Trophoblast cell (in vitro differentiated cells and primary cell): ENCODE measurements at places on chromosomes 13 and 19.

- peaks cover 31% of the 10 kb centered on the region for H3K27me3 ChIP-seq
- no peak for DNase-seq
- no peak overlapping the region for H3K27ac ChIP-seq
- H3K36me3 ChIP-seq: no peaks in the 10 kb centered on the region
- H3K4me3 ChIP-seq: no peak overlapping the region
- peaks cover 8% of the 10 kb centered on the region for H3K4me1 ChIP-seq
Observed at GRCh38 chr19:50720921-50721381, 1.3 kb upstream of the SHANK1 start.

- no peak for DNase-seq
- no peaks in the 10 kb centered on the region for H3K36me3 ChIP-seq
- no peaks in the 10 kb centered on the region for H3K27me3 ChIP-seq
- no peaks in the 10 kb centered on the region for H3K4me1 ChIP-seq
- H3K27ac ChIP-seq: no peak overlapping the region
Observed at GRCh38 chr13:44930280-44930679, 59.0 kb downstream of the NUFIP1 start.

GRCh38 chr13:27170221-27170515, 1.4 kb downstream of the USP12 start:
- H3K27ac ChIP-seq: no peak overlapping the region
- H3K4me3 ChIP-seq: no peak overlapping the region
- H3K36me3 ChIP-seq: no peaks in the 10 kb centered on the region
- no peaks in the 10 kb centered on the region for H3K27me3 ChIP-seq
- peaks cover 5% of the 10 kb centered on the region for H3K4me1 ChIP-seq
- no peak for DNase-seq

- H3K4me1 ChIP-seq: no peaks in the 10 kb centered on the region
- peak overlapping the region; percentile 33 for H3K4me3 ChIP-seq
- no peaks in the 10 kb centered on the region for H3K36me3 ChIP-seq
- no peak overlapping the region for H3K27ac ChIP-seq
- DNase-seq: peak; percentile 38
Observed at GRCh38 chr19:18785179-18786124, 5.7 kb downstream of the COMP start.

DNA sequence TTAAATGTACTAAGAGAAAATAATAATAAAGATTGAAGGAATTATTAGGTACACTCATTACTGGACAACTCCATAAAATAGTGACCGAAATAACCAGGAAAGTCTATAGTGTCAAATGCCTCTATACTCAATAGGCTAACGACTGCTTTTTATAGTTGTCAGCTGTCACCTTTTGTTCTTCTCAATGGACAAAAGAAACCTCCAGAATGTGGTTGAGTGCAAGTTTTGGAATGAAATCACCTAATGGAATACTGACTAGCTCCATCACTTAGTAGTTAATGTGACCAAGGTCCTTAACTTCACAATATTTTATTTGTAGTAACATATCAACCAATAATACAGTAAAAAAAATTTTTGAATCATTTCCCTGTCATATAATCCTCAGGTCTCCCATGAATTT, 18.1 kb downstream of the TSC22D1 start:
- no peak overlapping the region for H3K4me3 ChIP-seq
- H3K27ac ChIP-seq: no peak overlapping the region
- no peak for DNase-seq
- H3K36me3 ChIP-seq: peaks cover 3% of the 10 kb centered on the region
- no peaks in the 10 kb centered on the region for H3K4me1 ChIP-seq

- no peak overlapping the region for H3K4me3 ChIP-seq
- H3K4me1 ChIP-seq: no peaks in the 10 kb centered on the region
- H3K36me3 ChIP-seq: no peaks in the 10 kb centered on the region
- H3K27me3 ChIP-seq: no peaks in the 10 kb centered on the region
- DNase-seq: peak; percentile 41
Observed at GRCh38 chr13:103140001-103140671, 73.9 kb upstream of the SLC10A2 start.

DNA sequence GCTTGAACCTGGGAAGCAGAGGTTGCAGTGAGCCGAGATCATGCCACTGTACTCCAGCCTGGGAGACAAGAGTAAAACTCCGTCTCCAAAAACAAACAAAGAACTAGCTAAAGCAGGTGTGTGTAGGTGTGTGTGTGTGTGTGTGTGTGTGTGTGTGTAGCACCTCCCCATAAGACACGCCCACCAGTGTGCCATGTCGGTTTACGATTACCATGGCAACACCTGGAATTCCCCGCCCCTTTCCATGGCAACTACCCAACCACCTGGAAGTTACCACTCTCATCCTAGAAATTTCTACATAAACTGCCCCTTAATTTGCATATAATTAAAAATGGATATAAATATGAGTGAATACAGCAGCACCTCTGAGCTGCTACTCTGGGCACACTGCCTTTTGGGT, 80.9 kb upstream of the ADGRE5 start:
- no peaks in the 10 kb centered on the region for H3K36me3 ChIP-seq
- DNase-seq: no peak
- H3K4me3 ChIP-seq: no peak overlapping the region
- H3K27me3 ChIP-seq: no peaks in the 10 kb centered on the region

- no peaks in the 10 kb centered on the region for H3K36me3 ChIP-seq
- no peaks in the 10 kb centered on the region for H3K27me3 ChIP-seq
- H3K27ac ChIP-seq: no peak overlapping the region
- H3K4me1 ChIP-seq: peaks cover 3% of the 10 kb centered on the region
- H3K4me3 ChIP-seq: no peak overlapping the region
- no peak for DNase-seq
Observed at GRCh38 chr13:112449545-112449930, 73.4 kb downstream of the SPACA7 start.

- H3K27ac ChIP-seq: no peak within 1 kb of the TSS
- peaks cover 4% of the 10 kb centered on the region for H3K4me1 ChIP-seq
- DNase-seq: peak; percentile 15
- no peaks in the 10 kb centered on the region for H3K27me3 ChIP-seq
- peak within 1 kb of the TSS; percentile 62 for H3K4me3 ChIP-seq
Observed at GRCh38 chr13:37869756-37870488, at the start of gene TRPC4. TSS of gene TRPC4 (minus strand) at chr13:37869772. CDS start at chr13:37783333, 86,439 bp downstream.

- H3K27ac ChIP-seq: peak overlapping the region; percentile 85
- H3K4me1 ChIP-seq: peaks cover 25% of the 10 kb centered on the region
- H3K27me3 ChIP-seq: no peaks in the 10 kb centered on the region
- DNase-seq: no peak
- peak overlapping the region; percentile 45 for H3K4me3 ChIP-seq
Observed at GRCh38 chr19:571566-571974, 826 bp upstream of the BSG start.

- H3K27ac ChIP-seq: no peak overlapping the region
- DNase-seq: no peak
- H3K4me3 ChIP-seq: no peak overlapping the region
- H3K36me3 ChIP-seq: no peaks in the 10 kb centered on the region
Observed at GRCh38 chr13:100958831-100959230, 284.2 kb upstream of the TMTC4 start.

- H3K4me1 ChIP-seq: no peaks in the 10 kb centered on the region
- H3K27ac ChIP-seq: no peak overlapping the region
- H3K36me3 ChIP-seq: no peaks in the 10 kb centered on the region
Observed at GRCh38 chr19:6519289-6519688, 11.5 kb upstream of the TNFSF9 start.

DNA sequence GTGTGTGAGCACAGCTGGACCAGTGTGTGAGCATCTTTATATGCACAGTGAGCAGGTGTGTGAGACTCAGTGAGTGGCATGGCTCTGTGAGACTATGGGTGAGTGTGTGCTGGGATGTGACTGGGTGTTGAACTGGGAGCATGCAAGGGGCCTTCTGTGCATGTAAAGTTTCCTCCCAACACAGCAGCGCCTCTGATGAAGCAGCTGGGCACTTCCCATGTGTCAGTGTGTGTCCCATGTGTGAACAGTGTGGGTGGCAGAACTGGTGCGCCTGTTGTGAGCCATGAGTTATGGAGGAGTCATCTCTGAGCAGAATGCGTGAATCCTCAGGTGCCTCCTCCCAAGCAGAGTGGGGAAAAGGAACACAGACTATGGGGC, 24.1 kb downstream of the LGALS16 start:
- H3K27ac ChIP-seq: no peak overlapping the region
- no peak overlapping the region for H3K4me3 ChIP-seq
- DNase-seq: no peak
- peaks cover 3% of the 10 kb centered on the region for H3K4me1 ChIP-seq

DNA sequence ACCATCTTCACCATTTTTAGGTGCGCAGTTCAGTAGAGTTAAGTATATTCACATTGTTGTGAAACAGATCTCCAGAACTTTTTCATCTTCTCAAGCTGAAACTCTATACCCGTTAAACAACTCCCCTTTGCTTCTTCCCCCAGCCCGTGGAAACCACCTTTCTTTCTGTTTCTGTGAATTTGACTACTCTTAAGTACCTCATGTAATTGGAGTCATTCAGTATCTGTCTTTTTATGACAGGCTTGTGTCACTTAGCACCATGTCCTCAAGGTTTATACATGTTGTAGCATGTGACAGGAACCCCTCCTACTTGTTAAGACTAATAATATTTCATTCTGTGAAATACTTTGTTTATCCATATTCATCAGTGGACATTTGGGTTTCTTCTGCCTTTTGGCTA, 52.8 kb downstream of the TNFRSF19 start:
- peaks cover 20% of the 10 kb centered on the region for H3K36me3 ChIP-seq
- H3K27ac ChIP-seq: no peak overlapping the region
- DNase-seq: no peak
- peaks cover 22% of the 10 kb centered on the region for H3K4me1 ChIP-seq
- H3K4me3 ChIP-seq: no peak overlapping the region
- H3K27me3 ChIP-seq: no peaks in the 10 kb centered on the region

GRCh38 chr19:15136234-15136954, 29.2 kb downstream of the SYDE1 start:
- no peaks in the 10 kb centered on the region for H3K27me3 ChIP-seq
- H3K4me1 ChIP-seq: peaks cover 5% of the 10 kb centered on the region
- DNase-seq: peak; percentile 81
- no peak overlapping the region for H3K4me3 ChIP-seq
- no peaks in the 10 kb centered on the region for H3K36me3 ChIP-seq
- peak overlapping the region; percentile 75 for H3K27ac ChIP-seq

- H3K4me1 ChIP-seq: peaks cover 5% of the 10 kb centered on the region
- no peak overlapping the region for H3K27ac ChIP-seq
- peaks cover 15% of the 10 kb centered on the region for H3K36me3 ChIP-seq
- H3K27me3 ChIP-seq: no peaks in the 10 kb centered on the region
- DNase-seq: peak; percentile 61
Observed at GRCh38 chr19:55609326-55609725, 3.9 kb downstream of the ZNF865 start.

- DNase-seq: no peak
- H3K27me3 ChIP-seq: no peaks in the 10 kb centered on the region
- no peak overlapping the region for H3K27ac ChIP-seq
- peaks cover 1% of the 10 kb centered on the region for H3K4me1 ChIP-seq
Observed at GRCh38 chr13:75869981-75870380, 233.9 kb downstream of the LMO7 start.

DNA sequence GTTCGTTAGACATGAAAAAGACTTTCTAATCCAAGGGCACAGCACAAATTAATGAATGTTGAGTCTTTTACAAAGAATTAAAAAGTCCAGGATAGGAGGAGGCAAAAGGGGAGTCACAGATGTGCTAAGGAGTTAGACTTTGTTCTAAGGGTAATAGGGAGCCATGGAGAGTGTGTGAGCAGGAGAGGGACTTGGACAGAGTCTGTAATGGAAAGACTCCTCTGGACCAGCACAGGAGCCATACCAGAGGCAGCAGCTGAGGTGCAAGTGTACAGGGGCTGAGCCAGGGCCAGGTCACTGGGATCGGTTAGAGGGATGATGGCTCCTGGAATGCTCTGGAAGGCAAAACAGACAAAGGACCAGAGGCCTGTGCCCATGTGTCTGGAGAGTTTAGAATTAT, 10.5 kb downstream of the GTPBP3 start:
- H3K4me3 ChIP-seq: no peak overlapping the region
- no peaks in the 10 kb centered on the region for H3K36me3 ChIP-seq
- peaks cover 2% of the 10 kb centered on the region for H3K4me1 ChIP-seq
- H3K27me3 ChIP-seq: no peaks in the 10 kb centered on the region
